Stimulated activated CD8-positive, alpha-beta memory T cell treated with anti-CD3 and anti-CD28 coated beads, Interleukin-12 subunit alpha, Interleukin-12 subunit beta, amount 100 ng/mL, for 1 hour (primary cell): ENCODE measurements at places on chromosomes 1 and 21.

DNA sequence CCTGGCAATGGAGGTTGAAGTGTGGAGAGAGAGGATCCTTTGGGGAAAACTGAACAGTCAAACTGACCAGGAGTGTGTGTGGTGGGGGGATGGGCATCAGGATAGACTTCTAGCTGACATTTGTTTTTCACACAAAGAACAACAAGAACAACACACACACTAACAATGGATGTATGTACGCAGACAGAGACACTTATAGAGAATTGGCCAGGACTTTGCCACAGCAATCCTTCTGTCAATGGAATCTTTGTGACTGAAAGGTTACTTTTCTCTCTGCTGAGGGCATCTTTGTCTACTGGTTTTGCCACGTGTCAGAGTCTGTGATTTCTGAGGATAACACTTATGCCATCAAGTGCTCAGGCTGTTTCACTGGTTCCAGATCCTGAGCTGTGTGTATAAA, 12.4 kb upstream of the FCGR2A start:
- no peak for DNase-seq

DNA sequence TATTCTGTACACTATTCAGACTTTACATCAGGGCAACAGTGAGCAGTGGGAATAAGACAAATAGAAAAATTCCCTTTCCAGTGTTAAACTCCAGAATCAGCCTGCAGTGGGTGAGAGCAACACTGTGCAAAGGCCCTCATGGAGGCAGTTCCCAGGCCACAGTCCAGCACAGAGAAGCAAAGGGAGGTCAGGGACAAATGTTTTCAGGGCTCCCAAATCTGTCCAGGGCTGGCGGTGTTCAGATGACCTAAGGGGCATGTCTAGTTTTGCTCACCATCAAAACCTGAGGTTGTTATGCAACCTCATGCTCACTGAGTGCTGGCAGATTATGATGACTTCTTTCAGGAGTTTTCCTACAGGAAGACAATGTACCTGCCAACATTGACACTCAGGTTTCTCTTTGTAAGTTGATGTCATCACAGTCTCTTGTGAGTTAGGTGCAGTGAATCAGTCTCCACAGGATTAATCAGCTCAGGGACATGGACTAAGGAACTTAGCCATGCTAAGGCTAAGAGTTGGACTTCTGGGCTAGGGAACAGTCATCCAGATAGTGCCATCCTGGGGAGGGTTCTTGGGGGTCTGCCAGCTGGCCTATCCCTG, 3.6 kb upstream of the LCE5A start:
- no peak for DNase-seq

- DNase-seq = no peak
Measured at GRCh38 chr1:208820580-208821212, 576.5 kb upstream of the PLXNA2 start.

DNA sequence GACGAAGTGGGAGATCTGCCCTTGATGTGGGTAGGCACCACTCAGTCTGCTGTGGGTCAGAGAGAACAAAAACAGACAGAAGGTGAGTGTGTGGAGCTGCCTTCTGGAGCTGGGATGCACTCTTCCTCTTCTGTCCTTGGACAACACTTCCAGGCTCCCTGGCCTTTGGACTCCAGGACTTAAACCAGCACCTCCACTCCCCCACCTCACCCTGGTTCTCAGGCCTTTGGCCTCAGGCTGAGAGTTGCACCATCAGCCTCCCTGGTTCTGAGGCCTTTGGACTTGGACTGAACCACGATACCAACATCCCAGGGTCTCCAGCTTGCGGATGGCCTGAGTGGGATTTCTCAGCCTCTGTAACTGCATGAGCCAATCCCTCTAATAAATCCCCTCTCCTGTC, 68.1 kb upstream of the STUM start:
- no peak for DNase-seq

- DNase-seq = no peak
Measured at GRCh38 chr1:114468047-114468446, 43.0 kb downstream of the TRIM33 start.

DNA sequence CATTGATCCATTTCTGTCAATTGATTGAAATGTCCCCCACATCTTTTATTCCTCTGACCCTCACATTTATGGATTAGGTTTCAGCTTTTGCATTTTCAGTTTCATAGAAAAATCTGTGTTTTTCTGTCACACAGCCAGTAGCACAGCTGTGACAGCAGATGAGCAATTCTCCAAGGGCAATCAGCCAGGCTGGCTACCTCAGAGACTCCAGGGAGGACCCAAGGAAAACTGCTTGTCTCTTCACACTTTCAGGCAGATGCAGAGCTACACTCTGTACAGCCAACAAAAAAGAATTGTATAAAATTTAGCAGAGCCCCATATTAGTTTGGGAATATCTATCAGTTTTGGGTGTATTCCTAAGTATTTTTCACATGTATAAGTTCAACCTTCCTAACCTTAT, 257.2 kb downstream of the LRRC7 start:
- DNase-seq = no peak

GRCh38 chr1:25701030-25701785, 84.6 kb downstream of the MAN1C1 start:
- no peak for DNase-seq

- no peak for DNase-seq
Measured at GRCh38 chr1:205669341-205670149, 10.8 kb downstream of the SLC45A3 start.

DNA sequence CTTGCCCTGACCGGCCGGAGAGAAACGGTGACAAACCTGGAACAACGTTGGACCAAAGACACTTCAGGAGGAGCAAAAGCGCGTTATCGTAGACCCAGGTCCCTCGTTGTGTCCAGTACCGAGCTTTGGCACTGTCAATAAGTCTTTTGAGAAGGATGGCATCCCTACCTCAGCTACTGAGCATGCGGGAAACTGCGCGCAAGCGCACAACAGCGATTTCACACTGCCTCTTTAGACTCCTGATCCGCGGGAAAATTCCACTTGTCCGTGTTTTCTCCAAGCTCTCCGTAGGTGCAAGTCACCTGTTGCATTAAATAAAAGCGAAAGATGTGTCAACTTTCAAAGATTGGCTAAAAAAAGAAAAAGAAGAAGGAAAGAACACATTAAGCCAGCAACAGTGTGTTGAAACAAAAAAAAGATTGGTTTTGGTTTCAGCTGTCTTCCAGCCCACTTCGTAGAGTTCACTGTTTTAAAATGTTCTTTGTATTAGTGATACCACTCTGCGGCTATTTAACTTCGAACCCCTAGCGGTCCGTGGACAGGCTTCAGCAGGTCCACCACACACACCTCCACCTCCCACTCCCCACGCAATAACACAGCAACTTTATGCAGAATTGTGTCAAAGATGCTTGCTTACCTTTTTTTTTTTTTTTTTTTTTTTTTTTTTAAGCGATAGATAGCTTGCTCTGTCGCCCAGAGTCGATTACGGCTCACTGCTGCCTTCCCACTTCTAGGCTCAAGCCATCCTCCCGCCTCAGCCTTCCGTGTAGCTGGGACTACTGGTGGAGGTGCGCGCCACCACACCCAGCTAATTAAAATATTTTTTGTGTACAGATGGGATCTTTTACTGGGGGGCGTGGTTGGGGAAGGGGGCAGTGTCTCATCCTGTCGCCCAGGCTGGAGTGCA, at the start of gene BPNT1:
TSS of gene BPNT1 (minus strand) at position 139 of the 907 bp plus-strand sequence. CDS start 9,942 bp downstream, outside the sequence.
- DNase-seq = peak; percentile 98

- peak; percentile 55 for DNase-seq
Measured at GRCh38 chr1:1371746-1372711, 3.0 kb downstream of the AURKAIP1 start.

- DNase-seq = no peak
Measured at GRCh38 chr1:98660940-98661543, 479 bp upstream of the SNX7 start.

DNA sequence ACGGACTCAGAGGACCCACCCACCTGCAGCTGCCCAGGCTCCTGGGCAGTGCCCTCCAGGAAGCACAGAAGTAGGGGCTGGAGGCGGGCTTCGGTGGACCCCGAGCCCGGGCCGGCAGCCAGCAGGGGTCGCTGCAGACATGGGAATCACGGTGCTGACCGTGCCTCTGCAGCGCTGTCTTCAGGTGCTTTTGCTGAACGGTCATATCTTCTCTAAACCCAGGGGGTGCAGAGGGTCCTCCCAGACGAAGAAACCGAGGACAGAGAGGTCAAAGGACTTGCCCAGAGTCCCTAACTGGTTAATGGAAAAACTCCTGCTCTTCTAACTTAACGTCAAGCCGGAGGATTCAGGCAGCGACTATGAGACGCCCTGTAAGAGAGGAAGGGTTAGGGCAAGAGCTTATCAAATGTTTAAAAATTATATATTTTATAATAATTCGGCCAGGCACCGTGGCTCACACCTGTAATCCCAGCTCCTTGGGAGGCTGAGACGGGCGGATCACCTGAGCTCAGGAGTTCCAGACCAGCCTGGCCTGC, 21.5 kb upstream of the LEFTY2 start:
- DNase-seq = peak; percentile 46

GRCh38 chr21:40845441-40845995, 1.4 kb downstream of the DSCAM start:
- DNase-seq = no peak

GRCh38 chr21:44748621-44749020, 37.2 kb upstream of the TSPEAR start:
- DNase-seq = no peak

GRCh38 chr1:53662951-53663350, 76.0 kb downstream of the GLIS1 start:
- no peak for DNase-seq

DNA sequence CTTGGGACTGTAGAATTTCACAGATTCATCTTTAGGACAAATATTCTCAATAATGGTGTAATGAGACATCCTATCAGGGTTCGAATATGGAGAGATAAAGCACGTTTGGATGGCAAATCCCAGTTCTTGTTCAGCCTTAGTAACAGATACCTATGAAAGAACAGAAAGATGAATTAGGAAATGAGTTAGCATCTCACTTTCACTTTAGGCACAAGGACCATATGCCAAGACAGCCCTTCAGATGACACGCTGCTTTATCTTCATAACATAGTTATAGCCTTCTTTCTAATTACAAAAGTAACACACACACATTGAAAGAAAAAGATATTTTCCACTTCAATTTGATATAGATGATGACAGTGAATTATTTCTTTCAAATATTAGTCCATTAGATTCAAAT, 173.6 kb downstream of the TGFBR3 start:
- DNase-seq = no peak

GRCh38 chr1:104991702-104992101, 1242.0 kb downstream of the AMY1C start:
- DNase-seq = no peak

- no peak for DNase-seq
Measured at GRCh38 chr1:44220001-44220751, 6.9 kb downstream of the DMAP1 start.

GRCh38 chr1:67126974-67127373, 7.8 kb downstream of the C1orf141 start:
- no peak for DNase-seq

GRCh38 chr1:55040083-55040932, 960 bp downstream of the PCSK9 start:
- DNase-seq = no peak

DNA sequence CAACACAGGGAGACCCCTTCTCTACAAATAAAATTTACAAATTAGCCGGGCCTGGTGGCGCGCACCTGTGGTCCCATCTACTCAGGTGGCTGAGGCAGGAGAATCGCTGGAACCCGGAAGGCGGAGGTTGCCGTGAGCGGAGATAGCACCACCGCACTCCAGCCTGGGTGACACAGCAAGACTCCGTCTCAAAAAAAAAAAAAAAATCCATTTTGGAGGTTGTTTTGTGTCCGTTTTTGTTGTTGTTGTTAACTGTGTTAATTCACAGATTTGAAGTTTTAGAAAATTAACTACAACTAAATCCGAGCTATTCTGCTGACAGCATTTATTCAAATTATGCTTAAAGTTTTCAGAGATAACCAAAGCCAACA, 618 bp downstream of the CLCC1 start:
- DNase-seq = no peak

DNA sequence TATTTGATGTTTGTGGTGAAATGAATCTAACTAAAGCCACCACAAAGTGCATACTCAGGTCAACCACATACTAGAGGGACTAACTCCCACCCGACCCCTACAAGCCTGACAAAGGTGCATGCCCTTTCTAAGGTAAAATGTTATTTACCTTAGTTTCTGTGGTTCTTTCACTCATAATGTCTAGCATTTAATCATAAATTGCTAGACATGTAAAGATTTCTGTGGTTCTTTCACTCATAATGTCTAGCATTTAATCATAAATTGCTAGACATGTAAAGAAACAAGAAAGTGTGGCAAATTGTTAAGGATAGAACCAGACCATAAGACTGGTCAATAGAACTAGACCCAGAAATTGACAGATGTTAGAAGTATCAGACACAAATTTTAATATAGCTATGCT, 193.0 kb upstream of the PBX1 start:
- DNase-seq = no peak

GRCh38 chr21:31387560-31388186, 43.6 kb upstream of the TIAM1 start:
- no peak for DNase-seq

GRCh38 chr1:191371626-191372025, 786.6 kb upstream of the RGS18 start:
- DNase-seq = no peak

- no peak for DNase-seq
Measured at GRCh38 chr1:85024736-85025135, 23.6 kb downstream of the MCOLN3 start.

DNA sequence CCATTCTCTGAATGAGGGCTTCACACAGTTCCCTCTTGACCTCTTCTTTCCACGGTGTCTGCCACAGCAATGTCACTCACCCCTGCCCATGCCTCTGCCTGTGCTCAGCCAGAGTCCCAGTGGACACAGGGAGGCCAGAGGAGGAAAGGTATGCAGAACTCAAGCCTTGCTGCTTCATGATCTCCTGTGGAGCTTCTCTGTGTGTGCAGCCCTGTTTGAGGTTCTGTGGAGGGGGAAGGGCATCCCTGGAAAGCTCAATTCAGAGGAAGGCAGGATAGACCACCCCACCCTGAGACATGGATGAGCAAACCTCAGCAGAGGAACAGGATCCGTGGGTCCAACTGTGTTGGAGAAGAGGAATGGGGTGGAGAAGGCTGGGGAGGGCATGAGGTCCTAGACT, 2.0 kb downstream of the HCN3 start:
- DNase-seq = no peak

GRCh38 chr1:100720751-100721150, 1.2 kb downstream of the VCAM1 start:
- no peak for DNase-seq

GRCh38 chr1:55120538-55120937, 81.2 kb downstream of the PCSK9 start:
- DNase-seq = no peak

DNA sequence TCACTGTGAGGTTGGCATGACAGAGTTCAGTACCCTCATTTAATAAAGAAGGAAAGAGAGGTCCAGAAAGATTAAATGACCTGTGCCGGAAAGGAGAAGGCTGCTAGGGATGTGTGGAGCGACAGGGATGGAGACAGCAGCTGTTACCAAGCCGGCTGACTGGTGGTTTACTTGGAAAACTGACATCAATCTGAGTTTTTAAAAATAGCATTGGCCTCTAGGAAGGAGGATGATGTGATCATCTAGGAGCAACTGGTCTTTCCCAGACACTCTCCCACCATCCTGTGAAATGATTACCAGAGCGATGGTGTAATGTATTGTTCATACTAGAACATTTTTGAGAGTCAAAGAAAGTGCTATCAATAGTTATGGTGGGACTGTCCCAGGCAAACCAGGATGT, 154.4 kb downstream of the ZSCAN20 start:
- no peak for DNase-seq
